ENCODE measurements at places on chromosomes 4 and X.

DNA sequence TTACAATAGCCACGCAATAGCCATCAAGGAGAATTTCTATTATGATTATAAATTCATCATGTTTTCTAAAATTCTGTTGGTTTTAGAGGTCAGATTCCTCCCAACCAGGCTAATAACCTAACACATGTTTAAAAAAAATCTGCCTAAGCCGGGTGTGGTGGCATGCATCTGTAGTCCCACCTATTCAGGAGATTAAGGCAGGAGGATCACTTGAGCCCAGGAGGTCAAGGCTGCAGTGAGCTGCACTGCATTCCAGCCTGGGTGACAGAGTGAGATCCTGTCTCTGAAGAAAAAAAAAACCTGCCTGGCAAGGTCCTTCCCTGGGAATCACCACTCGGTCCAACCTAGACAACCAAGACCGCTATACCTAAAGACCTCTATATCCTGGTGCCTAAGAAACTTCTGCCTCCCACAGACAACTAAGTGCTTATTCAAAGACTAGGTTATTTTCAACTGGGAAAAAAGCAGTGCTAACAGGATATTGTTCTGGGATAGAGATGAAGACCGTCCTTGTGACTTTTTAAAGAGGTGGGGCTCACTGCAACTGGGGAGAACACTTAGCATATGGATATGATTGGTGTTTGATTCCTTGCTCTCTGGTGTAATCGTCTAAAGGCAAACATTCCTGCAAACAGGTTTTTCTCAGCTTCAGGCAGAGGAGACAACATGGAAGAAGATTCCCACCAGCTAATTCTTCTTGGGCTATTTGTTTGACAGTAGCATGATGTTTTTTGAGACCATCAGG lies 18.2 kb downstream of the ATP1B4 start:
- DNase-seq: no peak

- no peak for DNase-seq
These were observed 1472.2 kb downstream of the PCDH7 start for GRCh38 chr4:32192363-32192762.

DNA sequence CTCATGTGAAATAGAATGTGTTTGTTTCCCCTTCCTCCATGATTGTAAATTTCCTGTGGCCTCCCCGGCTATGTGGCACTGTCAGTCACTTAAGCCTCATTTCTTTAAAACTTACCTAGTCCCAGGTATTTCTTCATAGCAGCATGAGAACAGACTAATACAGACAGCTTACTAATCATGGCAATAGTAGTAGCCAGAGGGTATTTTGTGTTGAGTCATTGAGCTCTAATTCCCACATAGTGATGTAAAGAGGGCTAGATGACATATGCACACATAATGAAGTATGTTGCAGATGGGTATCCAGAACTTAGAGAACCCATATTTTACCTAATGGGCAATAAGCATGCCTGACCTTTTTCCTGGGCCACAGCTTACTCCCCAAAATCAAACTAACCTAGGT lies 1197.2 kb downstream of the PCDH7 start:
- peak; percentile 16 for DNase-seq

GRCh38 chrX:99703473-99703872 lies 706.6 kb downstream of the PCDH19 start:
- DNase-seq: peak; percentile 6

DNA sequence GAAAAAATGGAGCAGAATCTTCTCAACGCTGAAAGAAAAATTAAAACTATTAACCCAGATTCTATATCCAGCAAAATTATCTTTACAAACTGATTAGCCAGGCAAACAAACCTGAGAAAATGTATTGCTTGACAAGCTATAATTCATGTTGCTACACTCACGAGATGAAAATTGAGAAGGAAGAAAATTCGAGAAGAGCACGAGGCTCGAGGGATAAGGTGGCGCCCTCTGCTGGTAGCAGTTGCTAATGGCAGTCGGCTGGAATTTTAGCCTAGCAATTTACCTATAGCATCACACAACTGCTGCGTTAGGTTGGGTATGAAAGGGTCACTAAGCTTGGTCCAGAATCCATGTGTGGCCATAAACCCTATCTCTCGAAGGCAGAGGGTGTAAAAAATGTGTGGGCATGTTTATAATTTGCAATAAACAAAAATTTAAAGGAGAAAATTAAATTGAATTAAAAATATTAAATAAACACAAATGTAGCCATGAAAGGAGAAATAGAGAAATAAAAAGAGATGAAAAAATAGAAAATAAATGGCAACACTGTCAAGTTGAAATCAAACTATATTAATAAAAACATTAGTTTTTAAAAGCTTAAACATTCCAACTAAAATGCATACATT lies 126.6 kb downstream of the PPP4R3C start:
- DNase-seq: peak; percentile 8

- DNase-seq: peak; percentile 51
These were observed 1144.2 kb downstream of the FAT4 start for GRCh38 chr4:126458993-126459392.

DNA sequence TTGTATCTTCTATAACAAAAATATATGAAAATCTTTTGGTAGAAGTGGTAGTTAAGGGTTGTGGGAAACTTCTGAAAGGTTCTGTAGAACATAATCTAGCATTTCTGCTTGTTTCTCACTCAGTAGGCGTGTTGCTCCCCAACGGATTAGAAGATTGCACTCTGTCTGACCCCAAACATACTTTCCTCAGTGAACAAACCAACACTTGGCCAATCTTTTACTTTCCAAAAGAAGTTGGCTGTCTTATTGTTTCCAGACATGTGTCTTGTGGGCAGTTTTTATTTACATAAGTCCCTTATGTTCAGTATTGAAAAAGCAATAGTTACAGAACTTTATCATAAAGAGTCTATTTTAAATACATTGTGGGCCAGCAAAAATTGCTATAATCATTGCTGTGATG lies 312.8 kb upstream of the EPHA5 start:
- peak; percentile 5 for DNase-seq

DNA sequence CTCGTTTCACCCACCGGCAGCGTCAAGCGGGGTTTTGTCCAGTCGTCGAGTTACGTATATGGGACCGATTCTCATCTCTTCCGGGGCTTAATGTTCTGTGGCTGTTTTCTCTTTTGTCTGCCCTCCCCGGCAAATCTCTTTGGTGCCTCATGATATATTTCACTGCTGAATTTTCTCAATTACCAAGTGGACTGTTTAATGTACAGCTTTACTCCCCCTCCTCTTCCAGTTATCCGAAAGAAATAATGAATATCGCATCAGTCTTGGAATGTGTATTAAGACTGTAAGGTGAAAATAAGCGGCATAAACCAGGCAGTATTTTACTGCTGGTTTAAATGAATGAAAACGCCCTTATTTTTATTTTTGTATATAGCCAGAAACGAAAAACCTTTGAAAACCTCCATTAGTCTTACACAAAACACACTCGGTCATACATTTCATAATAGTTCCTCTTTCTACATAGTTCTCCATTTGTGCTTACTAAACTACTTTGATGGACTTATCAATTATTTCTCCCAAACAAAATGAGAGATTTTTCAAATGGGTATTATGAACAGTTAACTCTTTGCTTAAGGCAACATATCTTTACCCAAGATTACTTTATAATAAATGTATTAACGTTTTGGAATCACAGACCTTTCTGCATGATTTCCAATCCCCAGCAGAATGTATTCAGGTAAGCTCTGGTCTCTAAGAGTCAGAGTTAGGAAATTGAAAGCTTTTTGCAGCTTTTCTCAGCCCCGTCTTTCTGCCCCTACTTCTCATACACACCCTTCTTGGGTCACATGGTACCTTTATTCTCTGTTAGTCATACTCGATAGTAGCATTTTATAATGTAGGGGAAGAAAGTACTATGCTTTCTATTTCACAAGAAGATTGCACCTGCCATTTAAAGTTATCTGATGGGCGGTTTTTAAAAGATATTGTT lies 979 bp downstream of the RP2 start:
- DNase-seq: peak; percentile 8

DNA sequence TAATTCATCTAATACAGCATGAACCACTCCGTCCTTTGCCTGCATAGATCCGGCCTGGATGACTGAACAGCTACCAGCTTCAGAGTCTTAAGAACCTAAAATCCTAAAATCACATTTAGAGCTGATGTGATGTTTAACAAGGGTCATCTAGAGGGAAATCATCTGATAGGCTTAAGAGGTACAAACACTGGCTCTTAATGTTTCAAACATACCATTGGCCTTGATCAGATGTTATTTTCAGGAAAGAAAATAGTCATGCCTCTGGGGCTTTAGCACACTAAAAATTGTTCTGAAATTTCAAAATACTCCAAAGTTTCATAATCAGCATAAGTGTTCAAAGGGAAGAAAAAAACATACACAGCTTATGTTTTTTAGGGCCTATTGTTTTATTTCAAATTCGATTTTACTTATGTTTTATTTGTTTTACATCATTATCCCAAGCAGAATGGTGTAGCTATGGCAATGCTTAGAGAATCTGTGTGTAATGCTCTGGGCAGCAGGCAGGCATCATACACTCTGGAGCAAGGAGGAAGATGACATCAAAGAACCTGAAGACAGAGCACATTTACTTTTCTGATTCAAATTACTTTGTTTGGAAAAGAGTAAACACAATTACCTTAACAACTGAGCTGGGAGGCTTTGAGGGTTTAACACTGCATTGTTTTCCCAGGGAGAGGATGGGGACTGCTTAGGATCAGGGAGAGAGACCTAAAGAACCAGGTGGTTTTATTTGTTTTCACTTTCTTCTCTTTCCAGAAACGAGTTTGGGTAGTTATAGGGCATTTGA lies 25.3 kb upstream of the LEF1 start:
- DNase-seq: peak; percentile 32

GRCh38 chrX:39536211-39536610 lies 561.5 kb downstream of the BCOR start:
- DNase-seq: no peak

DNA sequence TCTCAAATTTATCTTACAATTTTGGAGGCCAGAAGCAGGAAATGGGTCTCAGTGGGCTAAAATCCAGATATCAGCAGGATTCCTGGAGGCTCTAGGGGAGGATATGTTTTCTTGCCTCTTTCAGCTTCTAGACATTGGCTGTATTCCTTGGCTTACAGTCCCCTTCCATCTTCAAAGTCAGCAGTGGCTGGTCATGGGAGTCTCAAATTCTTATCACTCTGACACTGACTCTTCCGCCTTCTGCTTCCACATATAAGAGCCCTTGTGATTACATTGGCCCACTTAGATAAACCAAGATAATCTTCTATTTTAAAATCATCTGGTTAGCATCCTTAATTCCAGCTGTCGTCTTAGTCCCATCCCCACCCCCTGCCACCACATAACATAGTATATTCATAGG lies 113.0 kb downstream of the PCDH7 start:
- no peak for DNase-seq

GRCh38 chr4:176274441-176274840 lies 5.4 kb upstream of the ASB5 start:
- DNase-seq: peak; percentile 62

GRCh38 chrX:112341598-112341997 lies 259.0 kb upstream of the TRPC5 start:
- DNase-seq: peak; percentile 59

DNA sequence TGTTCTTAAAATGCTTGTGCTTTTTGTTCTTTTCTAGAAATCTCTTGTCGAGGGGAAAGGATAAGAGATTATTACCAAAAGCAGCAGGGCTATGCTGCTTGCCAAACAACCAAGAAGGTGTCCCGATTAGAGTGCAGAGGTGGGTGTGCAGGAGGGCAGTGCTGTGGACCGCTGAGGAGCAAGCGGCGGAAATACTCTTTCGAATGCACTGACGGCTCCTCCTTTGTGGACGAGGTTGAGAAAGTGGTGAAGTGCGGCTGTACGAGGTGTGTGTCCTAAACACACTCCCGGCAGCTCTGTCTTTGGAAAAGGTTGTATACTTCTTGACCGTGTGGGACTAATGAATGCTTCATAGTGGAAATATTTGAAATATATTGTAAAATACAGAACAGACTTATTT lies 81.5 kb upstream of the PACRGL start:
- no peak for DNase-seq

DNA sequence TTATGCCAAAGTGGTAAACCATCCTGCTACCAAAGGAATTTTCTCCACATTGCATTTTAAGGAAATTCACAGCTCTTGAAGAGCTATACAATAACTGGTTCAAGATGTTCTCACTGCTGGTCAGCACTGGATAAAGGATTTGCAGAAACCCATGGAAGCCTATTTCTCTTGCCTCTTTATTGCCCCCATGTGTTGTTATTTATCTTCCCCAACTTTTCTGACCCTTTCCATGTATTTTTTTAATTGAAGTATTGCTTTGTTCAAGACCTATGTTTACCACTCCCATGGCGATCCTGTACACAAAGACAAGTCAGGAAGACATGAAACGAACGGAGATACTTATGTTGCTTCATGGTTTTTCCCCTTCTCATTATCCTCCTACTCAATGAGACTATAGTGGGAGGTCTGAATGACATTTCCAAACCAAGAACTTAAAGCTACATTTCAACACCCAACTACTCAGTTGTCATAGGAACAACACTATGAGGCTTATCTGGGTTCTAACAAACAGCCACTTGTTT lies 566.4 kb upstream of the DIPK2B start:
- DNase-seq: peak; percentile 54

- no peak for DNase-seq
These were observed 47.8 kb upstream of the CLNK start for GRCh38 chr4:10732235-10732913.

- peak; percentile 40 for DNase-seq
These were observed 12.8 kb downstream of the PJA1 start for GRCh38 chrX:69152417-69152841.

- no peak for DNase-seq
These were observed 36.6 kb upstream of the WDR1 start for GRCh38 chr4:10153161-10153560.

GRCh38 chr4:159055833-159056232 lies 47.0 kb upstream of the RAPGEF2 start:
- no peak for DNase-seq

DNA sequence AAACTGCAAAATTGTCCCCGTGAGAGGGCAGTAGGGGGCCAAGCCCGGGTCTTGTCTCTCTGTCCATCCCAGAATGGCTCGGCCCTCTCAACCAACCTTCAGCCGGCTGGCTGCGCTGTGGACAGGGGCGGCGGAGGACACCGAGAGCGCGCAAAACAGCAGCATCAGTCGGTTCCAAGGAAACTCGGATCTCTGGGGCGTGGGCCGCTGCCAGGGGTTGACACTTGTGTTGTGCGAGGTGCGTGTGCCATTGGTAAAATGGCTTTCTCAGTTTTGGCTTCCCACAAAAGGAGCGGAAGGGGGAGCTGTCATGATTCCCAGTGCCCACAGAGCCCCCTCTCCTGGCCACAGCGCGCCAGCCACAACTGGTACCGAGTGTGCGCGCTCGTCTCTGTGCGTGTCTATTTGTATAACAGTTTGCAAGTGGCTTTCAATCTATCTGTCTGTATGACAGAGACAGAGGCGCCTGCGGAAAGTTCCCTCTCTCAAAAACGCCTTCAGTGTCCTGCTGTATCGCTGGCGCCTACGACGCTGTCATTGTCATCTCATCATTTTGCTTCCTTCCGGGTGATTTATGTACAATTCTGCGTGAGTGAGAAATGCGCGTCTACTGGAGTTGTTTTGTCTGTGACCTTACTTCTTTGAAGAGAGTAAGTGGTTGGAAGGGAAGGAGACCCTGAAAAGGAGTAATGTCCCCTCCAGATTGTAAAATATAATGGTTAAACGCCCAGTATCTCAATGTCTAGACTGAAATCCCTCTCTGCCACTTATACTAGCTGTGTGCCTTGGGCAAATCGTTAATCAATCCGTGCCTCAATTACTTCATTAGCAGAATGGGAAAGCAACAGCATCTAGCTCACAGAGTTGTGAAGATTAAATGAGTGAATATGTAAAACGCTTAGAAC lies 1.8 kb downstream of the DKK2 start:
- DNase-seq: peak; percentile 62

GRCh38 chr4:42277291-42277690 lies 120.0 kb upstream of the SHISA3 start:
- DNase-seq: peak; percentile 5

- DNase-seq: peak; percentile 97
These were observed 35.1 kb upstream of the CYP2U1 start for GRCh38 chr4:107896158-107896645.
